ENCODE measurements at places on chromosomes 2 and 18.

GRCh38 chr2:112251271-112251670 is 3.6 kb downstream of the ZC3H8 start:
- DNase-seq: no peak

- DNase-seq: no peak
These were observed 174.5 kb downstream of the GLI2 start for GRCh38 chr2:120910164-120910563.

GRCh38 chr2:205748639-205749038 is 66.3 kb downstream of the NRP2 start:
- DNase-seq: no peak

DNA sequence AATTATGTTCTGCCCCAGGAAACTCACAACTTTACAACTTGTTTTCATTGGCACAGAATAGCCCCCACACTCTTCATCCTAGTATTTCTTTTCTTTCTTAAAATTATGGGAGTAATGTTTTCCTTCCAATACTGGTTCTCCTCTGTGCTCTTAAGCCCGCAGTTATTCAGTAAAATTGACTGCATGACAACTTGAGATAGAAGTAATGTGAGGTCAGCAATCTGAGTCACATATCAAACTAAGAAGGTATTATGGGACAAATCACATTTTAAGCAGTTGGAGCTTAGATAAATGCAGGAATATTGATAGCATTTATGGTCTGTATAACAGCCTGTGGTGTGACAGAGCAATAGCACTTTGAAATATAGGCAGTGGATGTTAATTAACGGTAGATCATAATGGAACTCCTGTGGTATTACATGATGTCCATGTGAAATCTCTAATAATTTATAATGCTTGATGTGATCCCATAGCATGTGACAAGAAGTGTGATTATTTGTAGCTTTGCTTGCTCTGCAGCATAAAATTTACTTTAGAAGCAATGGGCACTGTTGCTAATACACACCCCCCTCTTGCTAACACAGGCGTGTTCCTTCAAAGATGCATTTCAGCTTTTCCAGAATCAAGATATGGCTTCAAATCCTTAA is 351.4 kb upstream of the CDH20 start:
- DNase-seq: no peak

- peak; percentile 89 for DNase-seq
These were observed 80.3 kb downstream of the CD28 start for GRCh38 chr2:203786549-203787351.

DNA sequence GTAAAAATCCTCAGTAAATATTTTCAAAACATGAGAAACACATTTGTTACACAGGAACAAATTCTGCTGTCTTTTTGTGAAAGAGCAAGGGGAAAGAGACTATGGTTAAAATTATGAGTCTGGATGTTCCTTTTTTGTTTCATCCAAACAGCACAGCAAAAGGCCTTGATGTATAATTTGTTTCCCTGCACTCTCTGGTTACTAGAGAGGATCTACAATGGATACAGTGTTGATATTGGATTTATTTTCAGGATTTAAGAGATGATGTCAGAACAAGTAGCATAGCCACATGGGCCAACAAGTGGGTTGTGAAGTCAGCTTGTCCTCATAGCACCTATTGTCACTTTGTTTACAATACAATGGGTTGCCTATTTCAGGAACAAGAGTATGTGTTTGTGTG is 11.3 kb upstream of the ERBB4 start:
- no peak for DNase-seq

- no peak for DNase-seq
These were observed 8.5 kb downstream of the SEC11C start for GRCh38 chr18:59148192-59148591.

GRCh38 chr2:66832646-66833435 is 397.9 kb downstream of the MEIS1 start:
- DNase-seq: no peak

DNA sequence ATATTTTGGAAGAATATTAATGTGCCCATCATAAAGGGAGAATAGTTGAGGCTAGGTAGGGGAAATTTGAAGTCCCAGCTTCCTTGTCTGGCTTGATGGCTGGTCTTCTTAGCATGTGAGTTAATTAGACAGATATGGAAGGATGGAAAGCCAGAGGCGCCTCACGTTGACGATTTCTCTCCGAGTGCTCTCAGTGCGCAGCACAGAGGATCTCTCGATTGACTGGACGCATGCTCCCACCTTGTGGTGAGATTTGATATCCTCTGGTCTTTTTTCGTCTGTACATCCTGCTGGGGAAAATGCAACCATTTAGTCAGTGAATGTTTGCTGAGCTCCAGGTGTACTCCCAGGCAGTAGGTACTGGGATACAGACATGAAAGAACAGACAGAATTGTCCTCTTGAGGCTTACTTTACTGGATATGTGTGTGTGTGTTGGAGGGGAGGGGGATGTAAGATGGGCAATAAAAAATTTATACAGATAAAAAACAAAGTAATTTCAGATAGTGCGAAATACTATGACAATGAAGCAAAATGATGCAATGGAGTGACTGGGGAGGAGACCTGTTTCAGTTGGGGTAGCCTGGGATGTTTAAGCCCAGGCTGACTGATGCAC is 66.9 kb upstream of the ZNG1B start:
- peak; percentile 33 for DNase-seq

- no peak for DNase-seq
These were observed 80.8 kb downstream of the ATL2 start for GRCh38 chr2:38296197-38296780.

- DNase-seq: peak; percentile 27
These were observed 26.5 kb downstream of the NFATC1 start for GRCh38 chr18:79422022-79422782.

GRCh38 chr2:185954389-185954788 is 215.8 kb downstream of the FSIP2 start:
- DNase-seq: no peak

- no peak for DNase-seq
These were observed 433.2 kb upstream of the TNP1 start for GRCh38 chr2:217293046-217293445.

DNA sequence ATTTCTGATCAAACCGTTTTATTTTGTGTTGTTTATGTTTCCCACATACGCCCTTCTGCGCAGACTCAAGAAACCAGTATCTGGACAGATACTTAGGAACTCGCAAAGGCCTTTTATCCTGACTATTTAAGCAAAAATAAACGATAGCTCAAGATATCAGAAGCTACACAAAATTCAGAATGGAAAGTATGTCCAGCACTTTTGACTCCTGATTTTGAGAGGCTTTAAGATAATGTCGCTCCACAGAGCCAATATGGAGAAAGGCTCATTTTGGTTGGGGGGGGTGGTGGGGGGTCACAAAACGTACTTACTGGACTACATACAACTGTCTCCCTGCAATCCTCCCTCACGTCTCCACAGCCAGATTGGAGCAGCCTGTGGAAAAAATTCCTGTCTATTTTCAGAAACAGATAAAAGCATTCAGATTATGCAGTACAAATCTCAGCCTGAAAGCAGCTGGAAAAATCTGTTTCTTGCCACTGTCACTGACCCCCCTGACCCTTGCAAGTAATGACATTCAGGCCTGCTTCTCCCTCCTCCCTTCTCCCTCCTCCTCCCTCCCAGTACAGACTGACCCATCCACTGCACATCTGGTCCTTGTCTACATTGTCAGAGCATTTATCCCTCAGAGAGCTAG is 34.9 kb upstream of the LCLAT1 start:
- no peak for DNase-seq

- no peak for DNase-seq
These were observed 47.2 kb downstream of the SMAD4 start for GRCh38 chr18:51077217-51077616.

GRCh38 chr2:46369783-46370182 is 72.6 kb downstream of the EPAS1 start:
- DNase-seq: no peak

- DNase-seq: no peak
These were observed 4.4 kb upstream of the PAX3 start for GRCh38 chr2:222303045-222303827.

DNA sequence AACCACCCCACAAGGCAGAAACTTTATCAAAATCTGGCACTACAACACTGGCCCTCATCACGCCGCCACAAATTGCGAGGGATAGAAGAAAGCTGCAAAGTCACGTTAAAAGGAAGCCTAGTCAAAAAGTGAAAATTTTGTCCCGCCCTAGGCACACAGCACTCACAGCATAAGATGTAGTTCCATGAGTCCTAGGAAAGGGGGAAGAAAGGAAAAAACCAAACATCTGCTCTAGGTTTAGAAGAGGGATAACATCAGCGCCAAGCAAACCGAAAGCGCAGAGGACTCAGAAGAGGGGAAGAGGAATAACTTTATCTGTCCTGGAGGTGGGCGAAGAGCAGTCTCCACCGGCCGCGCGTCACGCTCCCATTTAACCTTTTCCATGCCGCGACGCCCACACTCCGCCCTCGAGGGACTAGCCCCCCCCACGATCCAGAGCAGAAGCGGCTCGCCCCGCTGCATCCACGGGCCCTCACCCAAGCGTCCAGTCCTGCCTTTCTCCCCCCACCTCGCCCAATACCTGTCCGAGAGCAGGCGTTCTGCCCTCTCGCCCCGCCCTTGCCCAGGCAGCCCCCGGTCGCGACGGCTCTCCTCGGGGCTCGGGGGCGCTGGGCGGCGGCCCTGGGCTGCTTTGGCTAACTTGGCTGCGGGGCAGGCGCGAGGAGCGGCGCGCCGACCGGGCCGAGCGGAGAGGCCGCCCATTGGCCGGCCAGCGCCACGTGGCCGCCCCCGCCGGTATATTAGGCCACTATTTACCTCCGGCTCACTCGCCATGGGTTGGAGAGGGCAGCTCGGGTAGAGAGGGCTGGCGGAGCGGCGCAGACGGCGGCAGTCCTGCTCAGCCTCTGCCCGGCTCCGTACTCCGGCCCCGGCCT is at the start of gene HOXD1:
Gene HOXD1 (plus strand): TSS at position 770 of the 875 bp plus-strand sequence. CDS start 134 bp downstream, outside the sequence.
- DNase-seq: no peak

- no peak for DNase-seq
These were observed 43.7 kb downstream of the ZAP70 start for GRCh38 chr2:97757062-97757461.

- no peak for DNase-seq
These were observed 8.7 kb upstream of the PSD4 start for GRCh38 chr2:113164930-113165585.

DNA sequence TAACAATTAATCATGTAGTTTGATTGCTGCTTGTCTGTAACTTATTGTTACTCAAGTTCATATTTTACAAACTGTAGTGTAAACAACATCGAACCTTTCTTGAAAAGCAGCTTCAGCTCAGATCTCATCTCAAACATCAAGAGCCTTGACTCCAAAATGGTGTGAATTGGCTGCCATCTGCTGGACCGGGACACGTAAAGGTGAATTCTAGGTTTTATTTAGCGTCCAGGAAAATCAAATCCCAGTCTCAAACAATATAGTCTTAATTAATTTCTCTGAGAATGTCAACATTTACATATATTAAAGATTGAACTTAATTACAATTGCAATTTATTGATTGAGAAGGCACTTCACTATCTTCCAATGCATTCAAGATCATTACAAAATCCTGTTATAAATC is 453.0 kb downstream of the GALR1 start:
- DNase-seq: no peak

- no peak for DNase-seq
These were observed 324.7 kb downstream of the SLC8A1 start for GRCh38 chr2:40127146-40127545.

DNA sequence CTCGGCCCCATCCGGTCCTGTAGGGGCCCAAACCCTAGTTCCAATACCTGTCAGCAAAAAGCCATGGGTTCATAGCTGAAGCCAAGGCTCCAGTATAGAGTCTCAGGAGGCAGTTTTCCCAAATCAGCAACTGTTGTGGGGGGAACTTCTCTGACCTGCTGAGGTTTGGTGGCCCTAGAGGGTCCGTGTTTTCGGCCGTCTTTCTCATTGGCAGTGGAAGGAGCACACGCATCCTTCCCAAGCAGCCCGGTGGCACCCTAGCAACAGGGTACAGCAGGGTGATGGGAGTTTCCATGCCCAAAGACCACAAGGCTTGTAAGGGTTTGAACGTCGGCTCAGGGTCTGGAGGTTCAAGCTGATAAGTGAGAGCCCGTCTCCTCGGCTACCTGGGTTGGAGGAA is 6.6 kb downstream of the FOSL2 start:
- DNase-seq: no peak

DNA sequence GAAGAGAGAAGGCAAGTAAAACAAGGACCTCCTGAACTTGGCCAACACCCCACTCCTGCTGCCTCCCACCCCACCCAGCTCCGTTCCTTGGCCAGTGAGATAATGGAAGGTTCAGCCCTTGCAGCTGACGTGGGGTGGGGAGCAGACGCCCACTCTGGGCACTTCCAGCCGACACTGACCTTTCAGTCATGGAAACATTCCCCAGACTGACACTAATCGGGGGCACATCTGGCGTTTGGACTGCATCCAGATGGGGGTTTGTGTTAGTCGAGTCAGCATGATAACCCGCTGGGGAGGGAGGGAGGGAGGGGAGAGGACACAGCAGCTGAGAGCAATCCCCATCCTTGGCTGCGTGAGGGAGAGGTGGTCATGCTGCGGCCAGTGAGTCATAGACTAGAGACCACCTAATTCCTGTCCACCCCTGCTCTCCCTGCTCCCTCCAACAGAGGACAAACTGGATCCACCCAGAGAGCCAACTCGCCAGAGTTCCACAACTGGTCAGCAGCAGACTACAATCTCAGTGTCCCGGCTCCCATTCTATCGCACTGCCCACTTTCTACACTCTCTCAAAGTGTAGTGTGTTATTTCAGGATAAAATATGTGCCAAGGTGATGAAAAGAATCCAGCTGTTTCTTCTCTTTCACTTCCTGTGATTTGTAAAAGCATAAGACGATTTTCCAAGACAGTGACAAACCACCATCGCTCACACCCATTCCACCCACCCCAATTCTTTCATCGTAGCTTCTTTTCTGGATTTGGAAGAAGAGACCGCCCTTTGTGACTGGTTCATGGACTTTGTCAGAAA is 115.4 kb upstream of the PKDCC start:
- peak; percentile 82 for DNase-seq

GRCh38 chr2:211204456-211204855 is 648.1 kb downstream of the CPS1 start:
- DNase-seq: no peak

GRCh38 chr2:79129260-79129659 is 9.0 kb downstream of the REG1A start:
- DNase-seq: no peak

DNA sequence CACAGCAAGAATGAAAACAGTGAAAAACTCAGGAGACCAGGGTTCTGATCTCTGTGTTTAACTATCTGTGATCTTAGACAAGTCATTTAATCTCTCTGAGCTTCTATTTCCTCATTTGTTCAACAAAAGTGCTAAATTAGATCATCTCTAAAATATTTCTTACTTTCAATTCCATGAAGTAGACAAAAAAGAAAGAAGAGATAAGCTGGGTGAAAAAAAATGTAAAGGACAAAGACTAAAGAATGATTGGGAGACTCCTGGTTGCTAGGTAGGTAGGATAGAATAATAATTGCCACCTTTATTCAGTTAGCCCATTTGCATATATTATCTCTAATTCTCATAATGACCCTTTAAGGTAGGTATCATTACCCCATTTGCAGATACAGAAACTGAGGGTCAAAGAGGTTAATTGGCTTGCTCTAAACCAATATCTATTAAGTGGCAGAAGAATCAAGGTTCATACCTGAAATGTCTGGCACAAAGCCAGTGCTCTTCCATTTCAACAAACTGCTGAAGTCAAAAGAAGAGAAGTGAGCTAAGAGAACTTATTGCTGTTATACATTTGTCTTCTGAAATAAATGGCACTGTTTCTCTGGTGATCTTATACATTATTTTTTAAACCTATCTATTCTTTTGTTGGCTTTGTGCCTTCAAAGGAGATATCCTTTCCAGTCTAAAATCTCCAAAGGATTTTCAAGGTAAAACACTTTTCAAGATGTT is 141.7 kb downstream of the OTX1 start:
- DNase-seq: no peak

- DNase-seq: no peak
These were observed 622 bp upstream of the KCMF1 start for GRCh38 chr2:84970210-84970867.

- no peak for DNase-seq
These were observed 126.3 kb upstream of the OSR1 start for GRCh38 chr2:19484736-19485135.
